A549 treated with Hydrocortisone at 1 μM for 4 hours (cell line): ENCODE measurements at places on chromosomes 3 and 15. TPM values are rescaled to one million over a fixed set of nuclear protein-coding genes. Genes with fewer than 3 reads are reported as not detected.

Gene RETNLB
- total RNA-seq: not detected in 5 replicates

Gene DBR1
- 12.4 to 13.8 TPM (median 13.2 TPM) in 5 replicates for total RNA-seq

Gene CPLX3
- 0.05 to 0.06 TPM in 2 of 5 replicates, not detected in the others for total RNA-seq

Gene COL8A1
- total RNA-seq: not detected in 5 replicates

Gene RBP2
- not detected in 5 replicates for total RNA-seq

Gene SMCO1
- total RNA-seq: not detected in 5 replicates

Gene SLC9A9
- total RNA-seq: 0.03 to 0.23 TPM (median 0.15 TPM) in 5 replicates

Gene DUOX1
- total RNA-seq: 0.02 to 0.10 TPM in 2 of 5 replicates, not detected in the others

Gene GOLGA8T
- 0.91 to 1.7 TPM (median 1.6 TPM) in 5 replicates for total RNA-seq

Gene TMEM266
- 0.15 to 0.33 TPM (median 0.23 TPM) in 5 replicates for total RNA-seq

Gene GOLGA8M
- total RNA-seq: 0.05 to 0.07 TPM in 2 of 5 replicates, not detected in the others

Gene DAZL
- total RNA-seq: not detected in 5 replicates

Gene C2CD4B
- total RNA-seq: 0.15 to 0.32 TPM (median 0.30 TPM) in 5 replicates

Gene STAB1
- total RNA-seq: 0.03 to 0.21 TPM (median 0.09 TPM) in 5 replicates

Gene NANOGP8
- not detected in 5 replicates for total RNA-seq

Gene PODXL2
- total RNA-seq: 8.6 to 11.0 TPM (median 9.2 TPM) in 5 replicates

Gene PRTG
- 8.3 to 11.1 TPM (median 10.2 TPM) in 5 replicates for total RNA-seq

Gene TMEM207
- total RNA-seq: not detected in 5 replicates

Gene DPPA2
- not detected in 5 replicates for total RNA-seq

Gene PAK2
- 34.2 to 58.9 TPM (median 41.2 TPM) in 5 replicates for total RNA-seq

Gene SELENOS
- 165 to 175 TPM (median 168 TPM) in 5 replicates for total RNA-seq
